ENCODE measurements at places on chromosomes 6 and 20. TPM values are rescaled to one million over a fixed set of nuclear protein-coding genes. Genes with fewer than 3 reads are reported as not detected.

SMIM28 gene
- total RNA-seq = not detected

HLA-DQA1 gene
- total RNA-seq = 4.9 TPM

HLA-E gene
- total RNA-seq = 155 TPM

ARMH2 gene
- not detected for total RNA-seq

EEF1A2 gene
- 1,346 TPM for total RNA-seq

MYBL2 gene
- 0.84 TPM for total RNA-seq

BANF2 gene
- not detected for total RNA-seq

MTRF1L gene
- 30.2 TPM for total RNA-seq

NFATC2 gene
- 2.3 TPM for total RNA-seq

SEL1L2 gene
- total RNA-seq = 0.40 TPM

GPR6 gene
- total RNA-seq = not detected

STX11 gene
- total RNA-seq = 7.8 TPM
